ENCODE measurements at places on chromosomes 12 and 14. TPM values are rescaled to one million over a fixed set of nuclear protein-coding genes. Genes with fewer than 3 reads are reported as not detected.

The WASHC4 gene
- 28.6 TPM for polyA plus RNA-seq

The FLRT2 gene
- polyA plus RNA-seq = 4.9 TPM

The GABARAPL1 gene
- polyA plus RNA-seq = 103 TPM

The MYF5 gene
- not detected for polyA plus RNA-seq

Measured in Purkinje cell (primary cell).